Stimulated activated CD4-positive, alpha-beta T cell treated with anti-CD3 and anti-CD28 coated beads, Interleukin-2, amount 100 ng/mL, for 4 hours (primary cell): ENCODE measurements at places on chromosomes 1 and 21.

GRCh38 chr1:174017231-174017970 is 4.8 kb downstream of the RC3H1 start:
- DNase-seq, result no peak

DNA sequence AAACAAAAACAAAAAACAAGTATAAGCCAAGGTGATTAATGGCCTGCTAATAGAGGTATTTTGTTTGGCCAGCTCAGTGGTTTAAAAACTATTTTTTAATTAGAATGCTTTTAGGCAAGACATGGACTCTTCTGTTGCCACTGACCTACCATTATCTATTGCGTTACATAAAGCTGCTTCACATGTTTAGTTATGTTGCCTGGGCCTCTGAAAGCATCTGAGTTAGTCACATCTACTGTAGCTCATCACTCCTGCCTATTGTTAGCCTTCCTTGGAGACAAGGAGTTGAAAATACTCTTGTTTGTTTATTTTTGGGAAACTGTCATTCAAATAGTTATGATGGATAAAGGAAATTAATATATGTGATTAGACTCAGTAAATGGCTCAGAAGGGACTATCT is 14.3 kb downstream of the DNAJB4 start:
- no peak for DNase-seq

- DNase-seq, result no peak
Observed at GRCh38 chr1:51952638-51953037, 37.9 kb downstream of the RAB3B start.

- no peak for DNase-seq
Observed at GRCh38 chr1:209266590-209267205, 316.8 kb upstream of the CAMK1G start.

- no peak for DNase-seq
Observed at GRCh38 chr1:14543191-14543840, 55.2 kb upstream of the KAZN start.

- DNase-seq, result no peak
Observed at GRCh38 chr21:35053356-35054096, 4.4 kb upstream of the RUNX1 start.

DNA sequence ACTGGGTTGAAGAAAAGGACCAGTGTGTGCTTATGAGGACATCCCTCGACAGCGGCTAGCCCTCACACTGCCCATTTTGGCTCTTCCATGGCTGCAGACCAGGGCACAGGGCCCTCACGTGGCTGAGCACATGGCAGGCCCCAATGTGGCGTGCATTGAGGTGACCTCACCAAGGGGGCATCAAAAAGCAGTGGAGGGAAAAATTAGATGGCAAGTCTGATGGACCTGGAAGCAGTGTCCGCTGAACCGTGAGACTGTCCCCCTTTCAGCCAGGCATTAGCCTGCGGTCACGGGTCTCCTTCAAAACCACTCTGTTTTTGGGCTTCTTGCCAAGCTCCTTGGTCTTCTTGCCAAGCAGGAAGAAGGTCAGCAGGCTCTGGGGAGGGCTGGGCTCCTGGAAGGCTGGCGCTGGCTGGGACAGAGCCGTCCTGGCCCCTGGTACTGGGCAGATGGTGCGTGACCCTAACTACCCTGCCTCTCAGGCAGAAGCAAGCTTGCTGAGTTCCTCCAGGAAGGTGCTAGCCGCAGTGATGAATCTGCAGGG is 30.8 kb downstream of the TRIM67 start:
- no peak for DNase-seq

GRCh38 chr1:206538086-206538770 is 30.9 kb downstream of the RASSF5 start:
- DNase-seq, result no peak

DNA sequence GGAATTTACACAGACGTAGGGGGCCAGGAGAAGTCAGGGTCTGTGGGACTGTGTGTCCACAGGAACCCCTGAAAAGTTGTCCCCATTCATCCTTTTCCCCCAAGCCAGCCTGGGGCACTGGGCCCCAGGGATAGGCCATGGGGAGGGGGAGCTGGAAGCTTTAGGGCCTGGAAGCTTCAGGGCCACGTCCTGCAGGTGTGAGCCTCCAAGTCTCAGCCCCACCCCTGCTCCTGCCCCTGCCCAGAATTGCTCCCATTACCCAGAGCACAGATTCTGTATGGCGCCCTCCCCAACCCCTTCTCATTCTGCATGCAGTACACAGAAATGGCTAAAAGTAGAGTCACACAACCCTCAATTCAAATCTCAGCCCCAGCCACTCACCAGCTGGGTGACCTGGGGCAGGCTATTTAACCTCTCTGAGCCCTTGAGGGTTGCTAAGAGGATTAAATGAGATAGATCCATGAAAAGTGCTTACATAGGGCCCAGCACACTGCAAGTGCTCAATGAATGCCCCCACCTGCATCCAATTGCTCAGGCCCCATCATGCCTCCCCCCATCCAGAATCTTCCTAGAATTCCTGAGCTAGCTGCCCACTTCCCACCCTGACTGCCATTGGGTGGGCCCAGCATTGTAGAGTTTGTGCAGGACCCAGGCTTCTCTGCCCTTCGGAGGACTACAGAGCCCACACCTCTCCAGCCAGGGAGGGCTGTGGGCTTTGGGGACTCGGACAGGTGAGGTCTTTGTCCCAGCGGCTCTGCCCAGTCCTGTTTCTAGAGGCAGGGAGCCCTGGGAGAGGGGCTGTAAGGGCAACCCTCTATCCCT is 6.5 kb downstream of the RAP1GAP start:
- no peak for DNase-seq

GRCh38 chr1:228181645-228182034 is 16.0 kb downstream of the IBA57 start:
- DNase-seq, result no peak

- no peak for DNase-seq
Observed at GRCh38 chr21:40844935-40845334, 2.0 kb downstream of the DSCAM start.

DNA sequence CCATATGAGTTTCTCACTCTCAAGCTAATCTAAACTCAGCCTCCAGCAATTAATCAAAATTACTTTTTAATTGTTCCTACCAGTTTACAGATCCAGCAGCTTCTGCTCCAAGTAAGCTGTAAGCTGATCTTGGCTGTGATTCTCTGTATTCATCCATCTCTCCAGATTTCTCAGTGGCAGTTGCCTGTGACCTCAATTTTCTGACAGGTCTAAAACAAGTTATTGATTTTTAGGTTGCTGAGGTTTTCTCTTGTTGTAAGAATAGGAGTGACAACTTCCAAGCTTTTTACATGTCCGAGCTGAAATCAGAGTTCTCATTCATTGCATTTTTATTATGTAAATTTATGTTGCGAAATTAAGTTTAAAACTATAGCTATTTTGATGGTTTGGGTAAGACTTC is 1044.4 kb downstream of the PLA2G4A start:
- no peak for DNase-seq

DNA sequence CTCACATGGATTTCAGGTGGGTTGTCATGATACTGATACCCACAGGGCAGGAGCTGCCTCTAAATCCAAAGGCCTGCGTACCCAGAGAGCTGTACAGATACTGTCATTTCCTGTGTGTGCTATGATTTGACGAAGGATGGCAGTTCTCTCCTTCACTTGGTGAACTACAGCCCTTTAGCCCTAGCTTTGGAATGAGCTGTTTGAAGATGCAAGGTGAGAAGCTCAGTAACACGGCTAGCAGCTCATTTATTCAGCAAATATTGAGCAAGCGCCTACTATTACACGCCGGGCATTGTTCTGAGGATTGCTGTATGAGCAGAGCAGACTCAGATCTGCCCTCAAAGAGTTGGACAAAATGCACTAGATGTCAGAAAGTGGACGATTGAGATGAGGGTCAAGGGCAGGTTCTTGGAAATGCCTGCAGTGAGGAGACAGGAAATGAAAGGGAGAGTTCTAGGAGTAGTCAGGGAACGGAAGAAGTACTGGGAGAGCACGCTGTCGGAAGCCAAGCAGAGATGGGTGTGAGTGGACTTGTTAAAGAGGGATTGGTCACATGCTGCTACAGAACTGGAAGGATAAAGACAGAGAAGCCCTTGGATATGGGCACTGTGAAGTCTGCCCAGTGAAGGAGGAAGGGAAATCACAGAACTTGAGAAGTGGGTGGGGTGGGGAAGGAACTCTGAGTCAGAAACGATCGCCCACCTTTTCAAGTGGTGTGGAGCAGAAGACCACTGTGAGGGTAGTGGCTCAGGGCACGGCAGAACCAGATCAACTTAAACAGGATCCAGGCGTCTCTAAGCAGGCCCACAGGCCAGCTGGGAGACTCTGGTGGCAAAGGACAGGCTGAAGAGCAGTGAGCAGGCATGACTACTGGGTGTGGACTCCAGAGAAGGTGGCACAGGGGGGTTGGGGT is 7.1 kb downstream of the PTGFRN start:
- no peak for DNase-seq

DNA sequence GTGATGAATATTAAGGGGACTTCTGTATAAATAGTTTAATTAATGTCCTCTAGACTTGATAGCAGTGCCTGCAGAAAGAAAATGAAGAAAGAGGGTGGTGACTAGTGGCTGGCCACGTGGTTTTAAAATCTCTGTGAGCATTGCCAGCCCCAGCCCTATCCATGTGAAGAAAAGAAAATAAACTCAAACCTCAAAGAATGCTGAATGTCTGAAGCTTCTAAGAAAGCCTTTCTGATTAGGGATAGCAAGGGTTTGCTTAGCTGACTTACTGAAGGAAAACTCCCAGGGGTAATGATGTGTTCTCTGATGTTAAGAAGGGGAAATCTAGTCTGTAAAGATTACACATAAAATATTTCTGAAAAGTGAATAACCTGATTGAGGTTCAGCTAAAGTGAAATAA is 31.8 kb downstream of the ADGRL2 start:
- no peak for DNase-seq

- DNase-seq, result no peak
Observed at GRCh38 chr1:184426278-184426674, 39.4 kb downstream of the C1orf21 start.

DNA sequence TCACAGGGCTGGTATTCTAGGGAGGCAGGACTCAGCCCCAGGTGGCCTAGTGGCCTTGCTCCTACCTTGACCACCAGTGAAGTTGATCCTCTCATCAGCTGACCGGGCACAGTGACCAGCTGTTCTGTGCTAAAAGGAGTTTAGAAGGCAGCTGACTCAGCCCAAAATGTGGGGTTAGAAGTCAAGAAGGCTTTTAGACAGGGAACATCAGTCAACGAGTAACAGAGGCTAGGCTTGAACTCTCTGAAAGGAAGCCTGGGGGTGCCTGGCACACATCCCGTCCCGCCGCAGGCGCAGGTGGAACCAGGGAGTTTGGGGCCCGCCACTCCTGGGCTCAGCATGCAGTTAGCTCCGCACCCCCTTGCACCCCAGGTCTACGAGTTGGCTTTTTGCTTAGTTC is 114.9 kb upstream of the SLC45A1 start:
- no peak for DNase-seq

DNA sequence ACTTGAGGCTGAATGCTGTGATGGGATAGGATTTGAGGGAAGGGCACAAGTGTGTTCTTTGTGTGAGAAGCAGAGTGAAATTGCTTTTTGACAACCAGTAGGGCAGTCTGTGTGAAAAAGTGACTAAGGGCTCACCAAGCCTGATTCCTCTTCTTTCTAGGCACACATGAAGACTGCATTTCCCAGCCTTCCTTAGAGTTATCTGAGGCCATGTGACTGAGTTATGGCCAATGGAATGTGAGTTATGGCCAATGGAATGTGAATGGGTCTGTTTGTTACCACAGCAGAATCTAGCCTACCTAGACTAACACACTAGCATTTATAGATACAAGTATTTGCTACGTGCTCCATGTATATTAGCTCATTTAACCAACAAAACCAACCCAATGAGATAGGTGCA is 35.3 kb upstream of the DIRAS3 start:
- DNase-seq, result no peak

DNA sequence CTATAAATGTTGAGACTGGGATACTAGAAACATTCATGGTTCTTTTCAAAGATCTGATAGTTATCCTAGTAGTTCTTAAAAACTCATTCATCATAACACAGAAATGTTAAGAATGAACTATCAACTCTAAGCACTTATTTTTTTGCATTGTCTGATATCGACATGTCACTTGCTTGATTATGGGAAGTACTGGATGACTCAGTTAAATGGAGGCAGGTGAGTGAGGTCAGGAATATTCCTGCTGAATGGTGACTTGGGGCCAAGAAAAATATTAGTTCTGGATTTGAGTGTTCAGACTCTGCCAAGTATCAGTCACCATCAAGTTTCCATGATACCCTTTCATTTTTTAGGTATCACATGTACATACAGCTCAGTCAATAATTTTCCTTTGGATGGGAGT is 63.6 kb downstream of the NEK7 start:
- DNase-seq, result no peak

DNA sequence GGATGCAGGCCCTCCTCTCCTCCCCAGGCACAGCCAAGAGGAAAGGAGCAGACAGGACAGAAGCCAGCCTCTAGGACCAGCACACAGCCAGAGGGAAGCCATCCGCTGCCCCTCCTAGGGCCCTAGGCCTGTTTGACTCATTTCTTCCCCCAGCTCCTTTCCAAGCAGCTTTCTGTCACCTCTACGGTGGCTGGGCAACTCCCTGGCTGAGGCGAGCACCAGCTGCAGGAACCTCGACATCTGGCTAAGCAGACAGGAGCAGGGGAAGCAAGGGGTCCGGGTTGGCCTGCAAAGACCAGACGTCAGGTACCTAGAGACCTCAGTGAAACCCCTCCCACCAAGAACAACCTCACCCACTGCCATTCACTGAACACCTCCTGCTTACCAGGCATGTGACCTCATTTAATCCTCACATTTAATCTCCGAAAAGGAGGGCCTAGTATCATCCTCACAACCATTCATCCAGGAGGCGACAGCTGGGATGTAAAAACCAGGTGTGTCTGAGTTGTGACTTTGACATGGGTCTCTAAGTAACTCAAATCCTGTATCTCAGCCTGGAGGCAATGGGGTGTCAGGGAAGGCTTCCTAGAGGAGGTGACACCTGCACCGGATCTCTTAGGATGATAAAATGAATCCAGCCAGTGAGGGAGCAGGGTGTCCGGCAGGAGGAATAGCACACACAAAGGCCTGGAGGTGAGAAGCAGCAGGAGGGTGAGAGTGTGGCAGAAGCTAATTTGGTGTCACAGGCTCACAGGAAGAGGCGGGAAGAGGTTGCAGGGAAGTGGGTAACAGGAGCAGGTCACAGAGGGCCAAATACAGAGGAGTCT is 5.9 kb downstream of the LRP8 start:
- no peak for DNase-seq

DNA sequence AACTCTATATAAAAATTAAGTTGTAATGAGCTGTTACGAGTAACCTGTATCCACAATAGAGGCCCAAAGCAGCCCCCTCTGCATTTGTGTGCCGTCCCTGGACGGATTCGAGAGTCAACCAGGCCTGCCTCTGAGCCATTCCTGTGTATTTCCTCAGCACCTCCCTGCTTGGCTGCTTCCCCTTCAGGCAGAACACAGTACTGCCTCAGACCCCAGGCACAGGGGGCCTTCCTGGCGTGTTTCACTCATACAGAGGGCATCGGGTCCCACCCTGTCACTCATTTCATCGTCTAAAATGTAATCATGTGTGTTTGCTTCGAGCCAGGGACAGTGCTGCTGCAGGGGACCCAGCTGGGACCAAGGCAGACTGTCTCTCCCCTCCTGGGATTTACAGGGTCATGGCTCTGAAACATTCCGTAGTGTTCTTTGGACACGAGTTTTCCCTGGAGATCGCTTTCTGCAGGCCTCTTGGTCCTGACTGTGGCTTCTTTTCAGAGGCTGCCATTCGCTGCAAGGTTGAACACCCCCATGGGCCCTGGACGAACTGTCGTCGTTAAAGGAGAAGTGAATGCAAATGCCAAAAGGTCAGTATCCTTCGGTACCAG is 19.4 kb downstream of the LGALS8 start:
- no peak for DNase-seq

- no peak for DNase-seq
Observed at GRCh38 chr1:85495556-85495955, 30.6 kb upstream of the DDAH1 start.

GRCh38 chr1:188708795-188709535 is 1768.7 kb downstream of the BRINP3 start:
- no peak for DNase-seq
